ENCODE measurements at places on chromosomes 12 and 14. TPM values are rescaled to one million over a fixed set of nuclear protein-coding genes. Genes with fewer than 3 reads are reported as not detected.
A peak's percentile ranks its signal among the peaks of the same experiment; 100 is the strongest.

DNA sequence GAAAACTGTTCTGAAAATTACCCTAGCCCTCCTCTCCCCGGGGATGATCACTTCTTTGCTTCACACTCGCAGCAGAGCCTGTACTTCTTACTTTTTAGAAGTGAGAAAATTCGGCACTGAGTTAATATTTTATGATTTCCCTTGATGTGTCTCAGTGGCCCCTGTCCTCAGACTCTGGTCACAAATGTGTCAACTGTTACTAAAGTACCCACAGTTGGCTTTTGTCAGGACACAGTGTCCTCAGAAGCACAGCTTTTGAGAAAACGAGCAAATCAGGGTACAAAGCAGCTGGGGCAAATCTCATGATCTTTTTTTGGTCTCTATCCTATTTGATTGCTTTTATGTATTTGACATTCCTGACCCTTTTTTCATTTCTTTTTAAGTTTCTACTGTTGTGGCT lies 142.5 kb downstream of the SYNE2 start:
- DNase-seq = no peak

- no peak for DNase-seq
Observed at GRCh38 chr14:65892315-65892714, 479.8 kb downstream of the FUT8 start.

DNA sequence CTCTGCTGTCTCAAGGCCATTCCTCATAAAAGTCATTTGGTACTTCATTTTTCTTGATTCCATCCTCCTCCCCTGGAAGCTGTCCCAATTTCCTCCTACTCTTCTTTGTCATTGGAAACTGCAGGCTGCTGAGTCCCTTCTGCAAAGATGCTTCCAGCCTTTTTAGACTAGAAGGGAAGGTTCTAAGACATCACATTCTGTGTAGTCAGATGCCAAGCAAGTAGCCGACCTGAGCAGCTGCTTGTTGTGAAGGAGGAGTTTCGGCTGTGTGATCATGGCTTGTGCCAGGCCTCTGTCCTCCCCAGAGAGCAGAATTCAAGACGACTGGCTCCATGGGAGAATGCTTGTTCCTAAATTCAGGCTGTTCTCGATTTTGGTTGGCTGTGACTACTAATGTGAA lies 8.7 kb downstream of the RFC5 start:
- no peak for DNase-seq

- DNase-seq = no peak
Observed at GRCh38 chr12:18551701-18552100, 186.1 kb downstream of the PLCZ1 start.

DNA sequence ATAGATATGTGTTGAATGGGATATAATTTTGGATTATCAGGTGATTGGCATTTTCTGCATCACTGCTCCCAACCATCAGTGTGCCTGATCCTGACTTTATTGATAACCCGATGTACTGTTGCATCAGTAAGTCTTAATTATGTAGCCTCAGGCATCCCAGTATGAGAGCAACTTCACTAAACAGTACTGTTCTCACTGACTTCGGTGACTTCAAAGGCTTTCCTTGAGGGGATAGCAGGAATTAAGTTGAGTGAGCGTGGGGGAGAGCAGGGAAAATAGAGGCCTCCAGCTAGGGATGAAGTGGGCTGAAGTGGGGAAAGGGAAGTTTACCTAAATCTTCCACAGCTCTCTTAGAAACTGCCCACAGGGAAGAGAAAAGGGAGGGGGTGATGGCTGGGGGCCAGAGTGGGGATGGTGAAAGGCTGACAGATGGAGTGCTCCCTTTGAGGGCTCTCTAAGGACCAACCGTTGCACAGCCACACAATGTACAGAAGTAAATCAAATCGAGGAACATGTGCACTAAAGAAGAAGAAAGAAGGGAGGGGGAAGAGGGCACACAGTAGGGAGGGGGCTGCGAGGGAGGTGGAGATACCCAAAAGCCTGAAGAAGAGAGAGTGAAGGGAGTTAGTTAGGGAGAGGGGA lies 10.7 kb upstream of the NEUROD4 start:
- no peak for DNase-seq

- DNase-seq = no peak
Observed at GRCh38 chr12:103881261-103881660, 40.2 kb upstream of the NT5DC3 start.

GRCh38 chr12:57008178-57008577 lies 1.8 kb upstream of the ZBTB39 start:
- no peak for DNase-seq

DNA sequence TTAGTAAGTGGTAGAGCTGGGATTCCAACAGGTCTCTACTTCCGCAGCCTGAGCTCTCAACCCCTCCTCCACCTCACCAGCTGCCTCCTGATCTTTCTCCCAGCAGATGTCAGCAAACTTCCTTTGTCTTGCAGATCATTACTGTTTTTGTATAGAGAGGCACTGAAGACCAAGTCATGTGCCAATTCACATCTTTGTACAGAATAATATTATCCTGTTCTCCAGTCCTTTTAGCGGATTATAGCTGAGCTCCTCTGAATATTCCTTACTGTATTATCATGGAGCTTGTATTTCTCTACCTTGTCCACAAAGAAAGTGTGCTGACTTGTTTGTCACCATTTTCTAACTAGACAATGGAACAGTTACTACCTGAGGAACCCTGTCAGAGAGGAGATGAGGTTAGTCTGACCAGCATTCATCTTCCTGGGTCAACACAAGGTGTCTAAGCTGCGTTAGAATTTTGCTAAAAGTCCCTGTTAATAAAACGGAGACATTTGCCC lies 142.3 kb upstream of the ARHGAP5 start:
- peak; percentile 84 for DNase-seq

- DNase-seq = no peak
Observed at GRCh38 chr12:108477055-108477880, 37.8 kb upstream of the FICD start.

- no peak for DNase-seq
Observed at GRCh38 chr12:107328442-107329133, 235.2 kb upstream of the CRY1 start.

DNA sequence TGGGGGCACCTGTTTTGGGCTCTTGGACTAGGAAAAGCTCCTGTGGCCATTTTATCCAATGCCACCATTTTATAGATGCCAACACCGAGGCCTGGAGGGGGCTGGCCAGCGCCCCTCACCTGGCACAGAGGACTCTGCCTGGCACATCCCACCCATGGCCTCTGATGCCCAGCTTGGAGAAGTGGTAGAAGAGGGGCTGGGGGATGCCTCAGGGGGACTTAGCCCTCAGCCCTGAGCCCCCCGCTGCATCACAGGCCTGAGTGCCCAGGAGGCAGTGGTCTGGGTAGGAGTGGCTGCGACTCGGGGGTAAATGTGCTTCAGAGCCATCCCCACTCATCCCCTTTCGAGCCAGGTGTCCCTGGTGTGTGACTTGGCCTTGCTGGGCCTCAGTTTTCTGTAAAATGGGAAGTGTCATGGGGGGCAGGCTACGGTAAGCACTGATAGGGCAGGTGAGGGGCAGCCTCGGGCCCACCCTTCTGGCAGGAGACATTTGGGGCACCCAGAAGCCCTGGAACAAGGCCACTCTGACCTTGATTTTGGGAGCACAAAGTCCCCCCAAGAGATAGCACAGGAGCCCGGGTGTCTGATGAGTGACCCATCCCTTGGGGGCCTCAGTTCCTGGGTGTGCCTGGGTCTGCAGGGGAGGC lies 22.5 kb downstream of the SH2B3 start:
- no peak for DNase-seq

DNA sequence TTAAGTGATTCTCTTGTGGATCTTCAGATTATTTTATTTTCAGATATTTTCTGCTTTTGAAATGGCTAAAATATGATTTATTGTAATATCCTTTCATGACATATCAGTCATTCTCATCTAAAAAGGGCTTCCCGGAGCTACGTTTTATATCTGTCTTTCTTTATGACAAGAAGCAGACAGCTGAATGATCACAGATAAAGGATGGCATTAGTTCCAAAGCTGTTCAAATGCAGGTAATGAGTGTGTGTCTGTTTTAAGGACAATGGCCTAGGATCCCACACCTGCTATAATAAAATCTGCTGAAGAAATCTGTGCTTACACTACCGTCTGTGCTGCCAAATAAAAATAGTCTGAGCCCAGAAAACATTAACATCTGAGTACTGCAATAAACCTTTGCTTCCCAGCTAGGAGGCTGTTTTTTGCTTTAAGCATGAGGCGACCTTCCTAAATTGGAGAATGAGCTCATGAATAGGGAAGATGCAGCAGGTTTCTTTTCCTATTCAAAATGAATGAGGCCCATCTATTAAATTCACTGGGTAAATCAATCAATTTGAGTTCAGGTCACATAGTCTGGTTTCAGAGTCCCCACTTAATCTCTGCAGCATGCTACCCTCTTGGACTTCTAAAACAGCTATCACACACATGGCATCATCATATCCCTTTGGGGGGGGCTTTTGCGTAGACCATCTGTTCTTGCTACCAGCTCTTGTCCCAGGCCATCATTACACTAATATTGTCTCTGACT lies 498.5 kb downstream of the NELL2 start:
- DNase-seq = no peak

DNA sequence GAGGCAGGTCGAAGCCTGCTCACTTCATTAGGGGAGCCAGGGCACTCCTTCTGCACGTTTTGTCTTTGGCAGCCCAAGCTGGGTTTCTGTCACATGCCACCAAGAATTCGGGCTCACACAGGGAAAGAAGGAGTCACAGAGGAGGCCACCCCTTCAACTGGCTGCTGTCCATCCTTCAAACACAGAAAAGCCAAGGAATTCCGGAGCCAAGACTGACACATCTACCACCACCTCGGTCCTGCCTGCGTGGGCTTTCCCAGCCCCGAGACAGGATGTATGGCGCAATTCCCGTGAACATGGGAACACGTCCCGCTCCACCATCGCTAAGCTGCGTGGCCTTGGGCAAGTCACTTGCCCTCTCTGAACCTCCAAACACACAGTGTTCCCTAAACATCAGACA lies 70.4 kb downstream of the NCOR2 start:
- DNase-seq = no peak

DNA sequence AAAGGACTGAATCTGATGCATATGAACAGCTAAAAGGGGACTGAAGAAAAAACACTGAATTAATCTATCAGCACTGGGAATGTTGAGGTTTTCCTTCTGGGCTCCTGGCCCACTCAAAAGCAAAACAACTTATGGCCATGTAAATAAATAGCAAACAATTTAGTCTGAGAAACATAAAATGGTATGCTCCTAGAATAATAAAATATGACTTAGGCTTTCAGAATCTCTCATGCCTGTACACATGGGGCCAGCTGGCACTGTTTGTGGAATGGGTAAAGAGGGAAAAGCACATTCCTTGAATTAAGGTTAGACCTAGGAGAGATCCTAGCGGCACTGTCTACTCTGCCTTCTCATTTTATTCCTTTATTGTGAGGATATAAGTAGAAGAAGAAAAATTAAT lies 6.2 kb downstream of the KLHDC2 start:
- DNase-seq = no peak

DNA sequence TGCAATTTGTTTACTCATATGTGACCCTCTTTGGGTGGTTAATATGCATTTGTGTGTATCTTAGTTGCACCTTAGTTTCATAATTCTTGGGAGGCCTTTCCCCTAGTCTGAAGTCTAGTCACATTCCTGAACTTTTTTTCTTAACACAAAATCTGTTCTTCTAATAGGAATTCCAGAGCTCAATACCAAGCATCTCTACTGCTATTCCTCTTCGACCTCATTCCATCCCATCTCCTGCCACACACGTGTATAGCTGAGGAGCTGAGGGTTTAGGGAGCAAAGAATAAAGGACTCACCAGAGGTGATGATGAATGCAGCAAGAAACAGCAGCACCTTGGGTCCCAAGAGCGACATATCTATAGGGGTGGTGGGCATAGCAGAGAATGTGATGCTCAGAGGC lies 875 bp downstream of the MFAP5 start:
- DNase-seq = no peak

GRCh38 chr12:121781998-121782979 lies 11.2 kb downstream of the RHOF start:
- no peak for DNase-seq

- DNase-seq = no peak
Observed at GRCh38 chr12:7114008-7114407, 5.0 kb upstream of the C1RL start.

DNA sequence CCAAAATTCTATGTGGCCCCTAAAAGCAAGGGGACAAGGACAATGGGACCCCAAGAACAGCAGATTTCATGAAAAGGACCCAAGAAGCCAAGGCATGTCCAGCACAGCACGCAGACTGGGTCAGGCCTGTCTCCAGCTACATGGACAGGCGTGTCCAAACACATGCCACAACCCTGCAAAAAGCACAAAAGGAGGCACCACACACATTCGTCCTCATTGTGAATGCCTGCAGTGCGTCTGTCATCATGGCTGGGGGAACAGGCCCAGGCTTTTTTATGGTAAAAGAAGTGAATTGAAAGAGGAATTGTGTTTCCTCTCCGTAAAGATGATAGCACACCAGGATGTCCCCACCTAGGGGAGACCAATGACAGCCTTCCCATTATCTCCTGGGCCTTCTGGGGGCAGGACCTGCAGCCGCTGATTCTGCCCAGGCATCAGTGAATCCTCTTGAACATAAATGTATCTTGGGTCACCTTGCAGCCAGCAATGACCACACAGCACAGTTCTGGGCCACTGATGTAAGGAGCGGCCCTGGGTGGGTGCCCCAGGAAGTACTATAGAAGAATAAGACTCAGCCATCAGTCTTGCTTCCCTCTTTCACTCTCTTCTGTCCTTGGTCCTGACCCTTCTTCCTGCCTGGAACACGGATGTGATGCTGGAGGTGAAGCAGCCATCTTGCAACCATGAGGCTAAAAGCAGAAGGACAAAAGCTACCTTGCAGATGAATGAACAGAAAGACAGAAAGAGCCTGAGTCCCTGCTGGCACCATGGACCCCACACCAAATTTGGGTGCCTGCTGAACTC lies 29.8 kb upstream of the C14orf180 start:
- no peak for DNase-seq

DNA sequence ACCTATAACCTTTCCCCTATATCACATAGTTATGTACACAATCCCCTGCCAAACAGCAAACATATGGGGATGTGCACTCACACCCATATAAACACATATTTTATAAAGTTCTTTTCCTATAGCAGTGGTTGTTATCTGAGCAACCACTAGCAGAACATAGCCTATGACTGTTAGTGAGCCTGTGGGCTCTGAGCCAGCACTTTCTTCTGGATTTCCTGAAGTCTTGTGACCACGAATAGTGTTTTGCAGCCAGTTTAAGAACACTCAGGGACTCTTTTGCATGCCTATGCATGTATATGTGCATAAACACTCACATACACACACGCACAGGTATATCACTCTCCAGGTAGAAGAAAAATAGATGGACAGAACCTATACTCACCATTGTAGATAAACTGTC lies 17.1 kb downstream of the TESPA1 start:
- no peak for DNase-seq

DNA sequence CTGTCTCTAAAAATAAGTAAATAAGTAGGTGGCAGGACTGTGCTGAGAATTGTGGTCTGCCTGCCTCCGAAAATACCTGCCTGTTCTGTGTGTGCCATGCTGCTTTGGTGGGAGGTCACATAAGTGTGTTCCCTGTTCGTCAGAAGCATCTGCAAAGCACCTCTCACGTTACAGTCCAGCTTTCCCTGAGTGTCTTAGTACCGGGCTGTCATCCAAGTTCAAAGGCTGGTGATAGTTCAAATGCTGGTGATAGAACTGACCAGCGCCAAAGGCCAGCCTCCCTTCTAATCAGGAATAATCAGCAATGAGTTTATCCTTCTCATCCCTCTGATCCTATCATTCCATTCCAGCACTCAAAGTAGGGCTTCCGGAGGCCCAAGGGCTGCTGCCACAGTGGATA lies 5.6 kb downstream of the CABP1 start:
- DNase-seq = no peak

The DBX2 gene
- 0.01 TPM for polyA plus RNA-seq

The AGAP2 gene
- 2.9 TPM for polyA plus RNA-seq

The ZNF891 gene
- polyA plus RNA-seq = 3.2 TPM

The LHX5 gene
- polyA plus RNA-seq = not detected

The TOMM20L gene
- 0.24 TPM for polyA plus RNA-seq

The SPX gene
- polyA plus RNA-seq = 3.5 TPM

Measured in large intestine (tissue), 12 donors.